ENCODE measurements at places on chromosomes 3 and 15.
A peak's percentile ranks its signal among the peaks of the same experiment; 100 is the strongest.

DNA sequence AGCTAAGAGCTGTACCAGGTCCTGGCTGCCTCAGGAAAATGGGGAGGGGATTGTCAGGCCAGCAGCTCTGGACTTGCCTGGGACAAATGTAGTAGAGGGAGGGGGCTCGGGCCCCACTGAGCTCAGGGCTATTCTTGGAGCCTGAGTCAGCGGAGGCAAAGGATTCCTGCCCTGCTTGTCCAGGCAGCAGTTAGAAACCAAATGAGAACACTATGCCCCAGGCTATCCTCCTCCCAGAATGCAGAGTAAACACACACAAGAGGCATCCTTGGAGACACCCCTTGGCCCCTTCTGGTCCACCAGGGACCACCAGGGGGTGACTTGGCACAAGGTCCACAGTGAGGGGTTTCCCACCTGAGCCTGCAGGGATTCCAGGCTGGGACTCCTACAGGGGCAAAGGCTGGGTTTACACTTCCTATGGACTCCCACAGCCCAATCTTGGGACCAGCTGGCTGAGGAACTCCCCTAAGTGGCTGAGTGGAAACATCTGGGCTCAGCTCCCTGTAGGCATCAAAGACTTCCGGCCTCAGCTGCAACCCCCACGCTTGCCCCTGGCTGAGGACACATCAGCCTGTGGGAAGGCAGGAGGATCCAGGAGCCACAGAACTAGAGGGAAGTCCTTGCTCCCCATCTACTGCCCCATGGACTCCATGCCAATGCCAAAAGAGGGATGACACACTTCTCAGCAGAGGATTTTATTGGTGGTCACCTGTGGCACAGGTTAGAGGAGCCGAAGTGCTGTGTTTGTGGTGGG lies 3.4 kb upstream of the COL7A1 start:
- no peak for DNase-seq

DNA sequence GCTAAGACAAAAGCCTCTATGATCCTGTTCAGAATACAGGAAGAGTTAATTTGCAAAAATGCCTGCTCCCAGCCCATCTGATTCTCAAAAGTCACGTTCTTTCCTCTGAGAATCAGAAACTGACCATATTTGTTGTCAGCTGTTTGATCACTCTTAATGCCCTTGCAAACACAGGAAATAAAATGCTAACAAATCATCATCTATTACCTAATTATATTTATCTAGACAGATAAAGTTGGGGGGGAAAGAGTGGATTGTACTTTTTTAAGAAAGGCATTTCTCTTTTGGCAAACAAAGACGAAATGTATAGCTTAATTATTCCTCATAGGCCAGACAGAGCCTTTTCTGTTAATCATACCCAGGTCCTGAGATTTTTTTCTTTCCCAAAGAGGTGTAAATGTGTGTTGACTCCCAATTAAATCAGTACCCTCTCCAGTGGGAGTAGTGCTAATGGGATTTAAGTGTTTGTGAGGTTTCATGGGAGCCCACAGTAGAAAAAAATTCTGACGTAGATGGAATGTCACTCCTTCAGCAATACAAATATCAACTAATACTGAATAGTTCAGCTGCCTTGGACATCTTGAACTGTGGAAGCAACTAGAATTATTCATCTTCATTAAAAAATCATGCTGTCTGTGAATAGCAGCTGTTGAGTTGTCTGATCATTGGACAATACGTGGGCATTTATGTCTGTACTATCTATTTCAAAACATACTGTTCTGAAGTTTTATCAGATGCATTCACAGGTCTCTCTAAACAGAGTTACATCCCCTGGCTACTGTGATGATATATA lies 22.5 kb upstream of the BNIP2 start:
- no peak for DNase-seq

DNA sequence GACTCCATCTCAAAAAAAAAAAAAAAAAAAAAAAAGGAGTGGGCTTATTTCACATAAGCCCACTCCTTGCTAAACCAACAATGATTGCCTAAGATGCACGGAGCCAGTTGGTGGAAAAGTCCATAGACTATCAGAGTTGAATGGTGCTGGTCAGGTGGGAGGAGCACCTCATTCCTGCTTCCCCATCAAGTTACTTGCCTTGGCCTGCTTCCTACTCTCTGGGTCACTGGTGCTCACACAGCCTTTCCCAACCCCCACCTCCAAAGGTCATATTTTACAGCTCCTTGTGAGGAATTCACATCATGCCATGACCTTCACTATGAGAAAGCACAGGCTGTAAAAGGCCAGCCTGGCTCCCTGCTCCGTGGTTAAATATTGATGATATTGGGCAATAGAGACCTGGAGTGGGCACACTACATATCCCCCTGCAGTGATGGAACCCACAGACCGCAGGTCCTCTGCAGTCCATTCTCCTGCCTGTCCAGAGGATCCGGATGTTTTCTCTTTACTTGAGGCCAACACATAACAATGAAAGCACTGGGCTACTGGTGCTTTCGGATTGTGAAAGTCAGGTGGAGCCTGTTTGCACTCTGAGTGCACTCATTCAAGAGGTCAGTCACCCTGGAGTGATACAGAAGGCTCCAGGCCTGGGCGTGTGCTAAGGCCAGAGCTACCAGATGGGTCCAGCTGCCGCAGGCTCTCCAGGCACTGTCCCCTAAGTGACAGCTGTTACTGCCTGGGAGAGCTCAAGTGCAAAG lies at the start of gene SLC51B:
SLC51B (plus strand) TSS at position 664 of the 758 bp plus-strand sequence. CDS start 4,618 bp downstream, outside the sequence.
- DNase-seq, result no peak

- peak; percentile 82 for DNase-seq
Observed at GRCh38 chr3:3800080-3800455, 837 bp downstream of the LRRN1 start.

- DNase-seq, result no peak
Observed at GRCh38 chr3:171219258-171219657, 192.7 kb upstream of the SLC2A2 start.

DNA sequence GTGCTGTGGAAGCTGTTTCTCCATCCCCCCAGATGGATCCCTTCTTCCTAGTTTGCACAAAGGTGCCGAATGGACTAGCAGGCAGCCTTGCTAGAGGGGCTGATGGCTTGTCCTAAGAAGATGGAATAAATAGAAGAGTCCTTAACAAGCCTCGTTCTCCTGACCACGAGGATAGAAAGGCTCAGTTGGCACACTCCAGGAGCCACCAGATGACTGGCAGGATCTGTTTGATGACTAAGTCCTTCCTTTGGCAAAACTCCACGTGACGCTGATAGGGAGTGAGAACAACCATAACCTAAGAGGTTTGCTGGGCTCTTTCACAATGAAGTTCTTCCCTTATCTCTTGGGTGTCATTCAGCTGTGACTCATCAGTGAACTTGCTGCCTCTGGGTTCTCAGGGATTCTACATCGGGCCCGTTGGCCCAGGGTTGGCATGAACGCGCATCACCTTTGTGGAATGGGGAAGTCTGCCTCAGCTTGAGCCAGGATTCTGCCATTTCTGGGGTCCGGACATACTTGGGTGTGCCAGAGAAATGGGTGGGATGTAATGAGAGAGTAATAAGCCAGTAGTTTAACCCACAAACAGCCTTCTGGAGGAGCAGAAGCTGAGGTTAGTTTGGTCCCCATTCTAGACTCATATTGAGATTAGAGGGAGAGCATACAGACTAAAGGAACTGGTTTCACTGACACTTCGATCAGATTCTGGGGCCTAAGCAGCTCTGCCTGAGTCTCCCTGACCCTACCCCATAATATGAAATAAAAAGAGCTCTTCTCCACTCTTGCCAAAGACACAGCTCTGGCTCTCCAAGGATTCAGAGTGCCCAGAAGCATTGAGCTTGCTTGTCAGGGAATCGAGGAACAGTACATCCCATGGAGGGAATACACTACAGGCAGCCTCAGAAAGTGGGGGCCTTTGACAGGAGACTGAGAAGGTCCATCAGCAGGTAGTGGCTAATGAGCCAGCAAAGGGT lies 2.0 kb upstream of the MELTF start:
- DNase-seq, result no peak

DNA sequence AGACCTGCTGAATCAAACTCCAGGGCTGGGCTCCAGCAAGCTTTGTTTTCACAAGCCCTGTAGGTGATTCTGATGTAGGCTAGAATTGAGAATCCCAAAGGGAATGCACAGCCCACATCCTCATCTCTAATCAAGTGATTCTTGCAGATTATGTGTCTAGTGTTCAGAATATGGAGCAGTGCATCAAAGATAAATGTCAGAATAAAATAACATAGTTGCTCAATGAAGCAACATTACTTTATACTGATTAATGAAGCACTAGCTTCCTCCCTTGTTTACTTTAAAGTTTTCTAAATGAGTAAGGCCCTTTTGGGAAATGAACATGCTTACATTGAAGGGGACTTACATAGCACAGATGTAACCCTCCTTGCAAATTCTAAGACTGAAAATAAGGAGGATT lies 39.2 kb downstream of the NUP210 start:
- no peak for DNase-seq

DNA sequence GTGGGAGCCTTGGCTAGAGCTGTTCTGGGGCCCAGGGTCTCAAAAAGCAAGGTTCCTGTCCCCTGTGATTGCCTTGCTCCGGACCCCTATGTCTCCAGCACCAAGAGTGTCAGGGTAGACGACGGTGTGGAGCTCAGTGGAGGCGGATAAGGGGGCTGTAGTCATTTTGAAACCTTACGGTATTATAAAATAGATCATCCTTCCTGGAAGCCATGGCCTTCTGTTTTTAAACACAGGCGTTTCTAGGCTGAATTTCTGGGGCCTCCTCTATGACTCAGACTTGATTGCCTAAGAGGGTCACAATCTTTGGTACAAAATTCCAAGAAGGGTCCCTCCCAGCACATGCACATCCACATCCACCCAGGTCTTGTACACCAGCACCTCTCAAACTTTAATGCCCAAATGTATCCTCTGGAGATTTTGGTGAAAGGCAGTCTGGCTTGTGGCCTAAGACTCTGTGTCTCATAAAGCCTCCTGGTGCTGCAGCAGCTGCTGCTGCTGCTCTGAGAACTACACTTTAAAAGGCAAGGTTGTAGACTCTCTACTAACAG lies 70.5 kb upstream of the XCR1 start:
- DNase-seq, result no peak

GRCh38 chr3:109944836-109945235 lies 607.5 kb upstream of the DPPA4 start:
- DNase-seq, result no peak

DNA sequence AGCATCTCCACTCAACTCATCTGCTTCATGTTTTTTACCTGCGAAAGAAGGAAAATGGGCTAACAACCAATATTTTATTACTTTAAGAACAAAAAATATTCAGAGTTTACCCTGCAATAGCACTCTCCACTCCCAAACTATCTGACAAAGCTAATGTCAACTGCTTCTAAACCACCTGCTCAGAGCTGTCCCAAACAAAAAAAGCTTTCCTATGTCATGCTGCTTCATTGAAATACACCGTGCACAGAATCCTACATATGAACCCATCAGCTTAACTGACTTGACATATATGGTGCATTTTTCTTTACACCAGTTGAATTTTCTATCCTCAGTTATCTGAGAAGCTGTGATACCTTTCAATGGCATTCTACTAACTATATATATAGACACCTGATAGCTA lies 16.5 kb downstream of the SLTM start:
- no peak for DNase-seq

- no peak for DNase-seq
Observed at GRCh38 chr3:30826531-30826942, 67.9 kb downstream of the GADL1 start.

- peak; percentile 65 for DNase-seq
Observed at GRCh38 chr3:194840661-194841514, 155.2 kb downstream of the FAM43A start.

- DNase-seq, result no peak
Observed at GRCh38 chr3:127418560-127419147, 130.8 kb upstream of the PRR20G start.

DNA sequence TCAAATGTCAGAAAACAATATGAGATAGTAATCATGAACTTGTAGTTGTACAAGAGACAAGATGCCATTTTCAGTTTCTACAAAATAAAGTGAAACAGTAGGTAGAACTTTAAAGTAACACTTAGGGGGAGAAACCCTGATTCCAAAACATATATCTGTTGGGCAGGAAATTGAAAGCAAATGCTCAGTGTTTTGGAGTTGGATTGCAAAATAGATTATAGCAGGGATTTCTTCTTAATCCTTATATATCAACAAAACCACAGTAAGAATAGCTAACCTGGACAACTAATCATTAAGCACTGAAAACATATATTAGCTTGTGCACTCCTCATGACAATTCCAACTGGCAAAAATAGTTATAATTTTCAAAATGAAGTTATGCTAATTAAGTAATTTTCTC lies 46.9 kb downstream of the COMMD2 start:
- DNase-seq, result no peak

GRCh38 chr3:157767607-157768006 lies 264.4 kb upstream of the VEPH1 start:
- no peak for DNase-seq

GRCh38 chr3:126870608-126871210 lies 112.2 kb upstream of the PLXNA1 start:
- no peak for DNase-seq

DNA sequence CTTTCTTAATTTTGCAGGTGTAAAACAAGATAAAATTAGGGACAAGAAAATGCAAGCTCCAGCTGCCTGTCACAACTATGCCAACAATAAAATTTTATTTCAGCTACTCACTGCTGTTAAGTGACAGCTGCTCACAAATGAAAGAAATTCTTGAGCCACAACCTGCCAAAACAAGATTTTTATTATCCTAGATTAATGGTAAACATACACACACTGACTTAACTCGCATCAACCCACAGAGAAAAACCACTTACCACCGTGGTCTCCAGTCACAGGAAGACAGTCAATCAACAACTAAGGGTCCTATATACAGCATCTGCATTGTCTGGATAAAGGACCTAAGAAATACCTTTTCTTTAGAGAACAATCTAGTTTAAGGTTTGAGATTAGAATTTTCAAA lies 31.3 kb downstream of the EFL1 start:
- no peak for DNase-seq
